NCI-H524 (cell line): ENCODE measurements at places on chromosomes 1 and 21.

DNA sequence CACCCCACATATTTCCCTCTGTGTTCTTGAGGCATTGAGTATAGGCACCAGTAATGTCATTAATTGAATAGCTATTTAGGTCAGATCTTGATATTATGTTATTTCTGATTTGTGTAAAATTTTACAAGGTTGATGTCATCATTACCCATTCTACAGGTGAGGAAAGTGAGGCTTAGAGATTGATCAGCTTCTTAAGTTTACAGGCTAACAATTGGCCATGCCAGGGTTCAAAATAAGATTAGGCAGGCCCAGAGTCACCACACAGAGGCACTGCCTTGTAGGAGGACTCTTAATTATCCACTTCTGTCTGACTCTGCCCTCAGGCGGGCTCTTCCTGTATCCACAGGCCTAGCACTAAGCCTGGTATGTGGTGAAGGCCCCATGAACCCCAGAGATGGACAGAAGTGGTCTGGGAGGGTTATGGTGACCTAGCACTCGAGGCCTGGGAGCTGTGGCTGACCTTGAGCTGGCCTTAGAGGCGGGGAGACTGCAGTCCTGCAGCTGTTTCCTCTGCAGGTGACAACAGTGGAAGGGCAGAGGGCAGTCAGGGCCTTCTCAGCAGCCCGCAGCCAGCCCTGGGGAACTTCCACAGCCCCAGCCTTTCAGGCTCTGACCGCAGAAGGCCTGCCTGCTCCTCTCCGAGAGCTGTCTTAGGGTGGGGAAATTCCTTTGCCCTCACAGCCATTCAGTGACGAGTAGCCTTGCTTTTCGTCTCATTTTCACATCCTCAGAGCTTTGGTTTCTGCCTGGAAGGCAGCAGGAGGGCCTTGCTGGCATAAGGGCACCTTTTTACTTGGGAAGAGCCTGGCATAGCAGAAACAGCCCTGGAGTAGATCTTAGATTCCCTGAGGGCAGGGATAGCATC lies 12.2 kb downstream of the ZDHHC18 start:
- no peak for DNase-seq

- no peak for DNase-seq
These were observed 73.0 kb upstream of the PTGS2 start for GRCh38 chr1:186753241-186753640.

GRCh38 chr1:42328916-42329496 lies 6.0 kb downstream of the FOXJ3 start:
- DNase-seq: no peak

GRCh38 chr1:224564454-224565084 lies 51.5 kb upstream of the CNIH3 start:
- peak; percentile 76 for DNase-seq

DNA sequence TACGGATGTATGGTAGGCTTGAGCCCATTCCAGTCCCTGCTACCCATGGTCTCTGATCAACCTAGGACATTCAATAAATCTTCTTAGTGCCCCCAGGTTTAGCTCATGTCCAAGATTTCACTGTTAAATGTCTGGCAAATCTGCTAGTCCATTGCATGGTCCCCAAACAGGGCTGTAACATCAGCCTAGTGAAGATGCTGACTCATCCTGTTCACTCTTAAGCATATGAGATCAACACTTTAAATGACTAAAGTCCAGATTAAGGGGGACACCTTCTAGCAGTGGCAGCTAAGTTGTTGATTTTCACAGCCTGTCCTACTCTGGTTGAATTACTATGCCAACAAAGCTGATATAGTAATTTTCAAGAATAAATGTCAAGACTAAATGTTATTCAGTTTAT lies 46.5 kb upstream of the NUF2 start:
- no peak for DNase-seq

DNA sequence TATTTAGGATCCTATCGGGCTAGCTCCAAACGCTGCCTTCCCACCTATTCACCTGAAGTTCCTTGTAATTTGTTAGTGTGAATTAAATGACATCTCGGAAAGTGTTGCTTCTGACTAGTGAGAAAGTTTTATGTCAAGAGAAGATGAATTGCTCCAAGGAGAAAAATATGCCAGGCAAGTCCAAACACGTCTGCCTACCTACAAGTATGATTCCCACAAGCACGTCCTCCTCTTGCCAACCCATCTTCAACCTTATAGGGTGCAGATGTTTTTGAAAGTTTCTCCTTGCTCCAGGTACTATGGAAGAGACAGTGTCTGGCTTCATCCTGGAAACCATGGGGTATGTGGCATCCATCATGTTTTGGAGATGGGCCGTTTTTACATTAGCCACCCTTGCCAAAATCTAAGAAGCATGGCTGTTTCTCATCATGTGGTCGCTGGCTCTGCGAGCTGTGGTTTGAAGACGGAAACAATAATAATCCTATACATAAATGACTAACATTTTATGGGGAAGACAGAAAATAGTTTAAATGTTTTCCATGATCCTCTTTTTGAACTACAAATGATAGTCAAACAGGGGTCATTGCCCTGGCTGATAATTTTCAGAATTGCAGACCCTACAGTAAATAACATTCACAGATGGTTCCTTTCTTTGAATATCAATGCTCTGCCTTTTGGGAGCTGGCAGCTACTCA lies 505.8 kb downstream of the SMYD3 start:
- no peak for DNase-seq

DNA sequence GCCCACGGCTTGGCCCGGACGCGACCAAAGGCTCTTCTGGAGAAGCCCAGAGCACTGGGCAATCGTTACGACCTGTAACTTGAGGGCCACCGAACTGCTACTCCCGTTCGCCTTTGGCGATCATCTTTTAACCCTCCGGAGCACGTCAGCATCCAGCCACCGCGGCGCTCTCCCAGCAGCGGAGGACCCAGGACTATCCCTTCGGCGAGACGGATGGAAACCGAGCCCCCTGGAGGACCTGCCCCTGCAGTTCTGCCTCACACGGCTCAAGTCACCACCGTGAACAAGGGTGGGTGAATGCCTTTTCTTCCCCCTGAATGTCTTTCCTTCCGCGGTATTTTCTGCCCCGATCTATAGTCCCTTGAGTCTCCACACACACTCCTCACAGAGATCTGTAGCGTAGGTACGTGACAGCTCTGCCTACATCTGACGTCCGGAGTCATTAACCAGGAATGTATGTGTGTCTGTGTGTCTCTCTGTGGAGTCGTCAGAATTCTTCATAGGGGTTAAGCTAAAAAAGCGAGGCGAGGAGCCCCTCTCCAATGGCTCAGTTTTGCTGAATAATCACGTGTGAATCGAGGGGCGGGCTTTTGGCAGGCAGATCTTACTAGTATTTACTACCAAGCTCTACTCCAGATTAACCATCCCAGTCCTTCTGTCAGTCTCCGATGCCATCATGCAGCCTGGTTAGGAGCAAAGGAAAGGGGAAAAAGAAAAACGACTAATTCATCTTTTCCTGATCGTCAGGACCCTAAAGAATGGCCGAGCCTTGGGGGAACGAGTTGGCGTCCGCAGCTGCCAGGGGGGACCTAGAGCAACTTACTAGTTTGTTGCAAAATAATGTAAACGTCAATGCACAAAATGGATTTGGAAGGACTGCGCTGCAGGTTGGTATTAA lies at the start of gene CDKN2C:
Gene CDKN2C (plus strand): TSS at position 635 of the 898 bp plus-strand sequence. CDS start 124 bp downstream, at position 759.
- DNase-seq: peak; percentile 92

DNA sequence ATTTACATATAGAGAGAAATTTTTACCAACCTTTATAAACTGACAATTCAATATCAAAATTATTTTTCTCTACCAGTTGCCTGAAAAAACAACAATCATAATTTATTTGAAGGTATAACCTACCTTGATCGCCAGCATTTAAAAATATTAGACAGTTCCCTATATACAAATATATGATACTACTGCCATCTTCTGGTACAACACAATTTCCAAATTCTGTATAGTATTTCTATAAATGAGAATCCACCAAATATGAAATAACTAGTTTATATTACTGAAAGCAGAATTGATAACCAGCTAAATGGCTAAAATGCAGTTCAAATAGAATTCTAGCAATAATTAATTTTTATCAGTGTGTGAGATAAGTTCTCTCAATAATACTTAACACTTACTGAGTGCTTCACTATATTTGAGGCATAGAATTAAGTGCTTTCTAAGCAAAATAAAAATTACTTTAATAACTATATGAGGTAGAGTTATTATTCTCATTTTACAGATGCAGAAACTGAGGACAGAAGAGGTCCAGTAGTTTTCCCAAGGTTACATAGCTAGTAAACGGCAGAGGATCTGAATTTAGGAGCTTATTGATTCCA lies 75.6 kb downstream of the PIGK start:
- DNase-seq: peak; percentile 16

GRCh38 chr1:151006327-151007052 lies at the start of gene MINDY1:
MINDY1 (minus strand) TSS chr1:151006902; CDS start chr1:151002617, 4,285 bp downstream.
- peak; percentile 75 for DNase-seq

DNA sequence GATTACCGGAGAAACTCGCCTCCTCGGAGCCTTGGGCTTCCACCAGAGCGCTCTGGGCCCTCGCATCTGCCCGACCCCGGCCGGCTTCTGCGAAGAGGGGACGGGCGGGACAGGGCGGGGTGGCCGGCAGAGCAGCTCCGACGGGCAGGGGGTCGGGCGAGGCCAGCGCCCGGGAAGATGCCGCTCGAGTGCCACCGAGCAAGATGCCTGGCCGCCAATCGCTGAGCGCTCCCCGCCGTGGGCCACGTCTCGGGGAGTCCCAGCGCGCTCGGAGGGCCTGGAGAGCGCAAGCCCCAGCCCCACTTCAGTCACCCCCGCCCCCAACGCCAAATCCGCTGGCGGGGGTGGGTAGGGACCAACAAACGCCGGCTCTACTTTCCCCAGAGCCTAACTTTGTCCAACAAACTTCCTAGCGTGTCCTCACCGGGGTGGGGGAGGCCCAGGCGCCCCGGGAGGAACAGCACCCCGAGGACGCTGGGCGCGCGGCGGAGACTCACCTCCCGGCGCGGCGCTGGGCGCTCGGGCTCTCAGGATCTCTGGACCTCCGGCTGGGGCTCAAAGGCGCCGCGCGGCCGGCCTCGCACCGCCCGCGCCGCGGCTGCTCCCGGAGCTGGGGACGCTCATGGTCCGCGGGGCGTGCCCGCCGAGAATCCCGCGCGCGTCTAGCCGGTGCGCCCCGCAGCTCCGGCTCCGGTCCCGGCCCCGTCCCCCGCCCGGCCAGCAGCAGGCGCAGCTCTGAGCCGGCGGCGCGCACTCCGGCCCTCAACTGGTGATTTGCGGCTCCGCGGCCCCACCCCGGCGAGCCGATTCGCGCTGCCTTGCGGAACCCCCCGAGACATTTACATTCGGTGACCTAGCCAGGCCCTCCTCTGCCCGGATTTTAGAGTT lies at the start of gene BCAR3:
Gene BCAR3 (minus strand): TSS at position 737 of the 888 bp plus-strand sequence. CDS start 6,907 bp downstream, outside the sequence.
- peak; percentile 51 for DNase-seq

DNA sequence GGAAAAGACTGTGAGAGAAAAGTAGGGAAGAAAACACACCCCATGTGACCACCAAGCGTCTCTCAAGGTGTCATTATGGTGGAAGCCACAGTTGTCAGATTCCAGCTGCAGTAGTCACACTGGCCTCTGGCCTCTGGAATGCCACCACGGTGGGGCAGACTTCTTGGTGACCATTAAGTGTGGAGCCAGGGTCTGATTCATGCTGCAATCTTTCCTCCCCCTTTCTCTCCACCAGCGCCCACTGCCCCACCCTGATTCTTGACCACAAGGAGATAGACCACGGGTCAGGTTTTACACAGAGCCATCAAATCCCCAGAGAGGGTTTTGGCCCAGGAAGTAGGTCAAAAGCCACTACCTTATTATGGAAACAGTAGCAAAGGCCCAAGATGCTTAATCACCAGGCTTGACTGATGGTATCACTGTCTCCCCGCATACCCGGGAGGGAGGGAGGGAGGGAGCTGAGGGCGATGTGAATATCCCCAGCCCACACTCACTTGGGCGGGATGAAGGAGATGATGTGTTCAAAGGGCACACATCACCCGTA lies 52.7 kb upstream of the GRHL3 start:
- DNase-seq: no peak

- DNase-seq: no peak
These were observed 107.7 kb upstream of the ZNF648 start for GRCh38 chr1:182169203-182169602.

DNA sequence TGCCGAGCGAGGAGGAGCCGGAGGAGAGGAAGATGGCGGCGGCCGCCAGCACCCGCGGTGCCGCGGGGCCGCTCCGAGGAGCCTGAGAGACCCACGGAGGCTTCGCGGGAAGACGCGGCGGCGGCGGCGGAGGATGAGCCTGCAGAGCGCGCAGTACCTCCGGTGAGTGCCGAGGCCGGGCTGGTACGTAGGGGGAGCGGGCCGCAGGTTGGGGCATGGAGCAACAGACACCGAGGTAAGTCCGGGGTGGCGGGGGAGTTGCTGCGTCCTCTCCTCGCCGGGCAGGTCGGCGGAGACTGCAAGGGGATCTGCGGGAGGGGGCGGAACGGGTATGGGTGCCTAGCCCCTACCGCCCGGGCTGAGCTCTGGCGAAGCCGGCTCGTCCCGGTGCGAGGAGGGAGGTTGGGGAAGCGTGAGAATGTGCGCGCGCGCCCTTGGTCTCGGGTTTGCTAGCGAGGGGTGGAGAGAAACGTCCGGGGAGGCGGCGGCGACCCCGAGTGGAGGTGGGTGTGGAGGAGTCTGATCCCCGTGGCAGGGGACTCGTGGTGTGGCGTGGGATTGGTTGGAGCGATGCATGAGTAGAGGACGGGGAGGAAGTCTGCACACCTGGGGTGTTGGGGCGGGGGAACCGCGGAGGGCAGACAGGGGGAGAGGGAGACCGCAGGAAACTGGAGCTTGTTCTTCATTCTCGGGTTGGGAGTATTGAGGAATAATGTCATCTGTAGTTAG lies at the start of gene SMG7:
Gene SMG7 (plus strand): TSS at position 12 of the 729 bp plus-strand sequence. CDS start 122 bp downstream, at position 134.
- DNase-seq: peak; percentile 43

DNA sequence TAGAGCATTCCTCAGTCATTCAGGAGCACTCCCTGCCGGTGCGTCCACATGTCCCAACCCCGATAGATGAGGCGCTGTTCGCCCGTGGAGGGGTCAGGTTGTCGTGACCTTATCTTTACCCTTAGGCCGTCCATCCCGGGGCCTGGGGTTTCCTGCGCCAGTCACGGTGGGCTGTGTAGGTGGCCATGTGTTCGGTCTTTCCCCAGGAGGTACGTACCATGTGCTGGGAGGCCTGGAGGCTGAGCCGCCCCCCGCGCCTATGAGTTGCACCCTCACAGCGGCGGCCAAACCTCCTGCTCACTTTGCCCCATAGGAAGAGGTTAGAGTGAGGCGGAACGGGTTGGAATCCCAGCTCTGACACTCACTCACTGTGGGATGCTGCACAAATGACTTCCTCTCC lies 35.3 kb downstream of the UMODL1 start:
- no peak for DNase-seq

DNA sequence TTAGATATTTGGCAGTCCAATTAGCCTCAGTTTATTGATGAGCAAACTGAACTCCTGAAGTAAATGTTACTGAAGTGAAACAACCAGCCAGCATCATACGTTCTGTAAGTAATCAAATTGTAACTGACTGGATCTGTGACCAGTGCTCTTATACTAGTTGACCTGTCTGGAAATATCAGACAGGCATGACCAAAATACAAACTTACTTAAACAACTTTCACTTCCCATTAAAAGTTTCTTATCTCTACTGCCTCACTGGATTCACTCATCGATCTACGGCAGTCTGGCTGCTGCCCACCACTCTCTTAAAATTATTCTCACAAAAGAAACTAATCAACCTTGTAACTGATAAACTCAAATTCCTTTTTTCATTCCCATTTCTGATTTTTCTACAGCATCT lies 56.4 kb downstream of the WDR3 start:
- no peak for DNase-seq
